ENCODE measurements at places on chromosomes 12 and 14.

GRCh38 chr14:74509587-74510222, 16.1 kb downstream of the ISCA2 start:
- no peak for DNase-seq

DNA sequence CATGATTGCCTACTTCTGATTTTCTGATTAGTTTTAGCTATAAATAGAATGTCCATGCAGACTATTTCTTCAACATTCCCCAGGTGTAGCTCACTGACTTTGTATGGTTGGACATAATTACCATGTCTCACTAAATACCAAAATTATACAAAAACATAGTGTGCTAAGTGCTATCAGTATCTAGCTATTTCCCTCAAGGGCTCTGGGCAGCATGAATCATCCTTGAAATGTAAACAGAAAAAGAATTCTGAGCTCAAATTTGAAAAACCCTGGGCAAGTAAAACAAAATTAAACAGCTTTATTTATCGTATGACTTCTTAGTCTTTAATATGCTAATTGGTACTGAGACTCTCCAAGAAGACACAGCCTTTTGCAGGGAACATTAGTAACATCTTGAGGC, 82.9 kb downstream of the SPATA7 start:
- DNase-seq: no peak

DNA sequence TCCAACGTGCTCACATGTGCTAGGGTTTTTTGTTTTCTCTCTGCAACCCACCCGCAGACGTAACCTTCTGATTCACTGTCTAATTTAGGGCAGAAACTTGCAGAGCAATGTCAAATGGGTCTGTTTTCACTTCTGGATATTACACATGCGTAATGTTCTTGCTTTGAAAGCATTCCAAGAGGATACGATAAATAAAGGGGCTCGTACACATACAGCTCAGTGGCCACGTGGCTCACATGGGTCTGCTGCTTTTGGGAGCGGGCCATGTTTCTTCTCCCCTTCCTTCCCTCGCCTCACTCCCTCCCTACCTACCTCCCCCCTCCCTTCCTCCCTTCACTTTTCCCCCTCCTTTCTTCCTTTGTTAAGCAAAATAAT, 23.4 kb downstream of the CACNA1C start:
- DNase-seq: no peak

- DNase-seq: no peak
These were observed 246.6 kb downstream of the CHST11 start for GRCh38 chr12:104703372-104703771.

DNA sequence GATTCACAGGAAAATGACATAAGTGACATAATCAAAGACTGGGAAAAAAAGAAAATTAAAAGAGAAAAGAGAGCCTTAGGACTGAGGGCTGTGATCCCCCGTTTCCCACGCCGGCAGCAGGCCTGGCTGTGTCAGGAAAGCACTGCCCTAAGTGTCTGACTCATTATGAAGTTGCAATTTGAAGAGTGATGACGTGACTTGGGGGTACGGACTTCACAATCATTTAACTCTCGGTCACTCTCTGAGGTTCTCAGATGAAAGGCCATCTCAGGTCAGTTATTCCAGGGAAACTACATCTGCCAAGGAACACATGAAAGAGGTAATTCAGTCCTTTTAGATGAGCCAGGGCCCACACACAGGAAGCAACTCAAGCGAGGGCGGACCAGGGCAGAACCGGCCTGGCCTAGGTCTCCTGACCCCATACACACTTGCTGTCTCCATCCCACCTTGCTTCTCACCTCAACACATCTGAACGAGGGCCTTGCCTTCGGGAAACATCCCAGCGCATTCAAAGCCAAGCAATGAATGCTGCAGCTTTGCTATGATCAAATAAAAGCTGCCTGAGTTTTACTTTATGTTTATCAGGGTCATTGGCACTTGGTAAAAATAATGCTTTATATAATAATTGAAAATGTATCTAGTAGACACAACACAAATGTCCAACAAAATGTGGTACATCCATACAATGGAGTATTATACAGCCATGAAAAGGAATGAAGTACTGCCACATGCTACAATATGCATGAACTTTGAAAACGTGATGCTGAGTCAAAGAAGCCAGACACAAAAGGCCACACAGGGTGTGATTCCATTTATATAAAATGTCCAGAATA, 2.7 kb downstream of the SSH1 start:
- no peak for DNase-seq

DNA sequence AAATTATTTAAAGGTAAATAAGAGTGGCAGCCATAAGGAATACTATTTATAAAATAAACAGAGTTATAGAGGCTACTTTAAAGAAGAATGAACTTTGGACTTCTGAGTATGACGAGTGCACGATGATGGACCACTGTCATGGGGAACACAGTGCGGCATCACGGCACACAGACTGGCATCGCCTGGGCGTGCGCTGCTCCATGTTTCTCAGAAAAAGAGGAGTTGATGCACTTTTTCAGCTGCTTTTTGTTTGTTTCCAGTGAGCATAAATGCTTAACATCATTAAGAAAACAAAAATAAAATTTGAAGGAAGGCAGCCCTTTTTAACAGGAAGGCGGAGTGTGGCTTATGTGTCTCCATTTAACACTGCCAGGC, 23.3 kb upstream of the EAPP start:
- no peak for DNase-seq

DNA sequence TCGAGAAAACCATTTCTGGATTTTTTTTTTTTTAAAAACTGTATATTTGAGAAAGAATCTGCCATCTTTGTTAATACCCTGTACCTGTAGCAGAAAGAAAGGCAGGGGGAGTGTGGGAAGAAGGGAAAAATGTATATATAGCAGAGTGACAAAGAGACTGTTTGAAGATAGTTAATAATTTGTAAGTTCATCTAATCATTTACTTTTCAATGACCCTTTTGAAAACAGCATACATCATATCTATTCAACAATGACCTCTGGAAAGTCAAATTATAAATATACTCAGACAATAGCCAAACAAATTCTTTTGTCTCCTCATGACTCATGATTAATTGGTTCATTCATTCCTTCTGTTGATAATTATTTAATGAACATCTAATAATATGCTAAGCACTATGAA, 10.9 kb upstream of the CPM start:
- no peak for DNase-seq

DNA sequence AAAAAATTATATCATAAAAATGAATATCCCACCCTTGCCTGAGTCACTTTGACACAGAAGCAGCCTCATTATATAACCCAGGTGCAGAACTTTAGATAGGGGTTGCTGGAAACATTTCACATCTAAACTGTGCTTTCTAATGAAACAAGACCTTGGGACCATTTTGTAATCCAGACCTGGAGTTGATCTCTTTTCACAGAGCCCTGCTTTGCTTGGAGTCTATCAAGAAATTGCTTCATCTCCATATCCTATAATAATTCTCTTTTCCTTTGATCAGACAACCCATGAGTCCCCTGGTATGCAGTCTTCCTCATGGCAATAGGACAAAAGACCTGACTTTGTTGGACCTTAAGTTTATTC, 76.3 kb downstream of the HSD17B6 start:
- DNase-seq: no peak

DNA sequence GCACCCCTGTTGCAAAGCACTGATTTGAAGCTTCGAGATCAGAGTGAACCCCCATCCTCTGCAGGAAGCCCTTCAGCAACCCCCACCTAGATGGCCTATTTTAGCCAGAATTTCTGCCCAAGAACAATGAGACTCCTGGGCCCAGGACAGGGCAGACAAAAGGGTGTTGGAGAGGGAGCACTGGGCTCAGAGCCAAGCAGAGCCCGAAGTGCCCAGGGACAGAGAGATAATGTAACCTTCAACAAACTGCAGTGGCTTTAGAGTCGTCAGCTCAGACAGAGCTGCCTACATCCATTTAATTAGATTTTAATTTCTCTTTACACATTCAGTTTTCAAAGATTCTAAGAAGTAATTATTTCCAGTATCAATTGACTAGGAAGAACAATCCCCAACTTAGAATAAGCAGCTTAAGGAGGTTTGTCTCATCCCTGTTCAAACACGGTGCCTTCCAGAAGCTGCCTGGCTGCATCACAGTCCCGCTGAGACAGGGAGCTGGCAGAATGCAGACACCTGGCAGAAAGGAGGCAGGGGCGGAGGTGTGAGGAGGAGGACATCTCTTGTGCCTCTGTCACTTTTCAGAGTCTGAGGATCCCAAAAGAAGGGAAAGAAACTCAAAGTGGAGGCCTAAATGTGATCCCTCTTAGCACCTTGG, 504.9 kb upstream of the CCDC196 start:
- DNase-seq: no peak

DNA sequence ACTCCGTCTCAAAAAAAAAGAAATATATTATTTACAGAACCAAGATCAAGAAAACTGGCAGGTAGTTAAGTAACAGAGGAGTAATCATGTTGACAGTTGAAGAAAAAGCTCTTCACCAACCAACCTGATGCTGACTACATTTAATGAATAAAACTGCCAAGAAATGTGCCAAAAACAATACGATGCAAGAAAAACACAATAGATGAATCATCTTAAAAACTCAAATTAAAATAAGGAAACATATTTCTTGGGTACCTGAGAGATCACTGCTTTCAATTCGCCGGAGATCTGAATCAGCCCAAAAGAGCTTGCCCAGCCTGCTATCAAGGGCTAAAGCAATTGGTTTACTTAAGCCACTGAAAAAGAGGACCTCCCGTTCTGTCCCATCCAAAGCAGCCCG, 76.4 kb downstream of the BCL2L14 start:
- no peak for DNase-seq

GRCh38 chr12:66901138-66901932, 222.5 kb upstream of the GRIP1 start:
- DNase-seq: no peak

GRCh38 chr12:90823859-90824258, 131.1 kb downstream of the CCER1 start:
- no peak for DNase-seq

DNA sequence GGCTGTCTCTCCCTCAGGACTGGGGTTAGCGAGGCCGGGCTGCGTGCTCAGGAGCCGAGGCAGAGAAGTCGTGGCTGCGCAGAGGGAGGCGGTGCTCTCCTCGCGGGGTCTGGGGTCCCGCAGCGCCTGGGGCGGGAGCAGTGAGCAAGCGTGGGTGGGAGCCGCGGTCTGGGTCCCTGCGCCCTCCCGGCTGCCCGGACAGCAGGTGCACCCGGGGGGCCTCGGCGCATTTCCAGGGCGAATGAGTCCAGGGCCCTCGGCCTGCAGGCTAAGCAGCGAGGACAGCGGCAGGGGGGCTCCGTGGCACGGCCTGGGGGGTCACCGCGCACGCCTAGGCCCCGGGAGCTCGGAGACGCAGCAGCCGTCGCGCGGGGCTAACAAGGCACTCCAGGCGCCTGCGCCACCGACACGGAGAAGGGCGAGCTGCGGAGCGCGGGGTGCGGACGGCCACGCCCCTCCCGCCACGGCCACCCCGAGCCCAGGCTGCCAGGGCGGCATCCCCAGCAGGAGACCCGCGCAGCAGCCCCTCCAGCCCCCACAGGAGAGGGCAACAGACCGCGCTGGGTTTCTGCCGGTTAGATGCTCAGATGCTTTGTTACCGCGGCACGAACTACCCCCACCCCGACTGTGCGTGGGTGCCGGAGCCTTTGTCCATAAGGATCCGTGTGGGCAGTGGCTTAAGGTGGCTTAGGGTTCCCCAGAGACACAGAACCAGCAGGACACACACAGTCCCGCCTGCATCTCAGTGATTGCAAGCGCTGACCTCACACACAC, 117.7 kb upstream of the C14orf180 start:
- no peak for DNase-seq

DNA sequence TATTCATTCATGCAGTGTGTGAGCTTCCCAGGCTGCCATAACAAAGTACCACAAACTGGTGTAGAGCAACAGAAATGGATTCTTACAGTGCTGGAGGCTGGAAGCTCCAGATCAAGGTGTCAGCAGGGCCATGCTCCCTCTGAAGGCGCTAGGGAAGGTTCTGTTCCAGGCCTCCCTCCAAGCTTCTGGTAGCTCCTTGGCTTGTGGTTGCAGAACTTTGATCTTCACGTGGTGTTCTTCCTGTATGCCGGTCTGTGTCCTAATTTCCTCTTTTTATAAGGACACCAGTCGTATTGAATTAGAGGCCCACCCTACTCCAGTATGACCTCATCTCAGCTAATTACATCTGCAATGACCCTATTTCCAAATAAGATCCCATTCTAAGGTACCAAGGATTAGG, 3.1 kb downstream of the OTUB2 start:
- DNase-seq: no peak

- no peak for DNase-seq
These were observed 28.9 kb upstream of the GARIN6 start for GRCh38 chr12:99618657-99619056.

- DNase-seq: no peak
These were observed 845 bp upstream of the AHNAK2 start for GRCh38 chr14:104978746-104979691.

DNA sequence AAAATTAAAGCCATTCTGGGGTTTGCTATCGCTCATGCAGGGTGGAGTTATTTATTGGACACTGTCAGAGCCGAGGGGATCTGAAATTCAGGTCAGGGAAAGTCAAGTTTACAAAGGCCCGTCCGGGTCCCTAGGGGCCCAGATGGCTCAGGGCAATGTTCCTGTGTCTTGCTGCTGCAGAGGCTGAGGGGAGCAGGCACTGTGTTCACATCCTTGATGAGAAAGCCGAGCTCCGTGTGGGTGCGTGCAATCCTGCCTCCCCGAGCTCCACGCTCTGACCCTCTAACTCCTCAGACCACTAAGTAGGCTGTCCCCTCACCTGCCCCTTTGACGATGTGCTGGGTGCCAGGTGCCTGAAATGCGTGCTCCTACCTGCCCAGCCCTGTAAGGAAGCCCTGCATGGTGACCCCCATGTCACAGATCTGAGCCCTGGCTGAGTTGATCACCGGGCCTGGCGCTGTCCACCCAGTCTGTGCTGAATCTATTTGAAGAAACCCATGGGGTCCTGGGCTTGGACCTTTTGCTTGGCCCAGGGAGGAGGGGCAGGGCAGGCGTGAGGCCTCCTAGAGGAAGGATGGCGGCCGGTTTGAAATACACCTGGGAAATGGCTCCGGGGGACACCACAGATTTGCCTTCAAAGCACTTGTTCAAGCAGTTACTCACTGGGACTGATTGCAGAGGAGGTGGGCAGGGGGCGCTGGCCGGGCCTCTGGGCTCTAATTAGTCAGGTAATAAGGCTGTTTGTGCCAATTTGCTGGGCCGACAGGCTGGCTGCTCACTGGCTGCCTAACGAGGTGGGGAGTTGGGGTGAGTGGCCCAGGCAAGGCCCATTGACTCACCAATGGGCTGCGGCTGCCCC, 204.3 kb downstream of the KIF26A start:
- no peak for DNase-seq

- DNase-seq: no peak
These were observed 338.0 kb downstream of the RMST start for GRCh38 chr12:97800561-97800960.

DNA sequence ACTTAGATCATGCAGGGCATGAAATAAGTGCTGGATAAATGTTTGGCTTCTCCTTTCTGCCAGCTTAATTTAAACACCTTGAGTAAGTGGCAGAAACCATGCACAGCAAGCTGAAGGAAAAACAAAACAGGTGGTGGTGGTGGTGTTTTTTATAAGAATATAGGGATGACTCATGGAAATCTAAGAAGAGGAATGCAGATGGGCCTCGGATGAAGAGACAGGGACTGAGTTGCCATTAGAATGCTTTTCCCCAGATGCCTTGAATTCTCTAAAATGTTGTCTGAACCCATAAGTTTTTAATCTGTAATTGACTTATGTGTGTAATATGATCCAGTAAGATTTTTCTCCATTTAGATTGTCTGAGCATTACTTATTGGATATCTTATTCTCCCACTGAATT, 93.1 kb upstream of the ZDHHC17 start:
- no peak for DNase-seq

- DNase-seq: no peak
These were observed 241.7 kb downstream of the ZFP36L1 start for GRCh38 chr14:68551045-68551683.
